ENCODE measurements at places on chromosomes 5 and 9.

DNA sequence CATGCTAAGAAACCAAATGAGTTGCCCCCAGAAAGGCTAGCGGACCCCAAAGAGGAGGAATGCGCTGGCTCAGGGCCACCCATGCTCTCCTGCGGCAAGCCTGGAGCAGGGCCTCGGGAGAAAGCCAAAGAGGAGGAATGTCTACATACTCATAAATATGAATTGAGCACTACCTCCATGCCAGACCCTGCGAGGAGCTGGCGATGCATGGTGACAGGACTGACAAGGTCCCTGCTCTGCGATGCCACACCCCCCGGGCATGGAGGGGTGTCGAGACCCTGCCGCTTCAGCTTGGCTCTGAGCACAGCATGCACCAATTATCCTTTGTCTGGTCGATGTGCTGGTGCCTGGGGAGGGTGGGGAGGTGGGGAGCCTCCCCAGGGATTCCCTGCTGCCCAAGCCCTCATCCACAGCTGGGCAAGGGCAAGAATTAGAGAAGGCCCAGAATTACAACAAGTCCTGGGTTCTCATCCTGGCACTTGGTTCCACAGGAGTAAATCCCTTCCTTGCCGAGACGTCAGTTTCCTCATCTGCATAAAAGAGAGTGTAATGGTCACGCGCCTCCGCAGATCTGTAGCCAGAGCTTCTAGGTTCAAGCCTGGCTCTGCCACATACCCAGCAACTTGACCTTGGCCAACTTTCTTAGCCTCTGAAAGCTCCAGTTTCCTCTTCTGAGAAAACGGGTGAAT, 74.4 kb downstream of the FAM114A2 start:
- no peak for DNase-seq

DNA sequence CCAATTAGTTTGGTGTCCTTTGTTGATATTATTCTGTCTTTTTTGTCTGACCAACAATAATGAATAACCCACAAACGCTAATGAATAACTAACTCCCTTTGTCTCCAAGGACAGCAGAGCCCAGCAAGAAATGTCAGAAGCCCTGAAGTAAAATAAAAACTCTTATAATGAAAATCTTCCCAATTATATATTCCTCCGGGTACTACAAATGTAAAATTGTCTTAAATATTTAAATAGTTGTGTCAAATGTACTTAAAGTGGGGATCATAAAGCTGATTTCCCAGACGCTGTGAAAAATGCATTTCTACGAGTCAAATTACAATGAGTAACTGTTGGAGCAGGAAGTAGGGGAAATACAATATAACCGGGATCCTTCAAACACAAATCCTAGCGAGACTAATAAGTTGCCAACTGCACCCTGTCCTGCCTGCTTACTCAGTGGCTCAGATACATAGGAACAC, 22.3 kb downstream of the GLIS3 start:
- no peak for DNase-seq

GRCh38 chr9:530681-531080, 310.8 kb upstream of the DMRT1 start:
- DNase-seq = no peak

GRCh38 chr9:92159058-92159457, 43.8 kb upstream of the SPTLC1 start:
- DNase-seq = no peak

DNA sequence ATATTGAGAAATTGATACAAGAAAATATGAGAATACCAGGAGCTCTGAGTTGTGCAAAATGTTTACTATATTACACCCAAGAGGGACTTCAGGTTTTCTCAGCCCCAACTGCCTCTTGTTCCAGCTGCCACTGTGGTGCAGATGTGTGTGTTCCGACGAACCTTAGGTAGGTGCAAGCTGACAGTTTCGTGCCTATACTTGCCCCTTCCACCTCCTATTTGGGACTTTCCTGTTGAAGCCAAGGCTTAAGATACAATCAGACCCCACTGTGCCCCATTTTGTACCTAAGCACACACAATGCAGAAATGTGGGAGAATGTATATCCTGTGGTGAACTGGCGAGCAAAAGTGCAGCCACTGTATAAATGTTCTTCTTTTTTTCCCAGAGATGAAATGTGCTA, 80.2 kb downstream of the LURAP1L start:
- DNase-seq = no peak

DNA sequence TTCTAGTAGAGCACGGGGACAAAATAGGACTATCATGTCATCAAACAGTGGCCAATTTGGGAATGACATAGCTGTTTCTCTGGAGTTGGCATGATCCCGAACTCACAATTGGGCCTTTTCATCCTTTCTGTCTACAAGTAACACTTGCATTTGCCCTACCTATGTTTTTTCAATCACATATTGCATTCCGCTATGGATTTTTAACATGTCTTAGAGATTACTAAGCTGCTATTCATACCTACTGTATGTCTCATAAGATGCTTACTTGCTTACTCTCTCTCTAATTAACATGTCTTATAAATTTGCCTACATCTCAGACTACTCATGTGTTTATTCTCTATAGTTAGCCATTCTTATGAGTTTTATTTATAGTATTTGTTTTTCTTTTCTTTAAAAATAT, 341.2 kb upstream of the CTNND2 start:
- no peak for DNase-seq

DNA sequence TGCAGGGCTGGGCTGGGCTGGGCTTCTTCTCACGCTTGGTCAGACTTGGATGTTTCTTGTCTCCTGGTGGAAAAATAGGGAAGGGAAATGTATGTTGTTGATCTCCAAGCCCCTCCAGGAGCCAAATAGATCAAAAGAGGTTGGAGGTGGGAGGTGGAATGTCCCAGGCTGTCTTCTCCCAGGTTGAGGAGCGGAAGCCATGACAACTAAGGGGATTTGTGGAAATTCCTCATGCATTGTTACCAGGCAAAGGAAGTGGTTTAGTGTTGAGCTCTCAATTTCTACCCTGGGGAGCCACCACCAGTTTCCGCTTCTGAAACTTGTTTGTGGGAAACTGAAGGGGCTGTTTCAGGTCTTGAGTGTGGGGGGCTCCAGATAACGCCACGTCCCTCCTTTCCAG, 79.0 kb downstream of the SPRY4 start:
- DNase-seq = no peak

DNA sequence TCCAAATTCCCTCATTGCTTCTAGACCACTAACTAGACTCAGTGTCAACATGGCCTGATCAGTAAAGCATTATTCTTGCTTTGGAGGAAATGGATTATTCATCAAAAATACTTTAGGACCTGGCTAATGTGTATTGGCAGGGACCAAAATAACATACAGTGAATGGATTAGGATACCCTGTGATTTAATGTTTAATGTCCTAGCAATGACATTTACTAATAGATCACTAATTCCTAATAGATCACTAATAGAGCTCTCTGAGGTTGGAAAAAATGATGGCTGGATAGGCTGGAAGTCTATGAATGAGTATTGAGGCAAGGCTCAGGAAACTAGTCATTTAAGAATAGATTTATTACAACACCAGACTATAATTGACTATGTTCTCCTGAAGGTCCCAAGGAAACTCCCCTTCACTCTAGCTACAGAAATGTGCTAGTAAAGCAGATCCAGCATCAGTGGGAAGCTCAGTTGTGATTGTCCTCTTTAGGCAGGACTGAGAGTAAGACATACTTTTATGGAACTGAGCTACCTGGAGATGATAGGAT, 46.1 kb upstream of the CHSY3 start:
- no peak for DNase-seq

GRCh38 chr5:81756016-81756415, 5.1 kb upstream of the SSBP2 start:
- no peak for DNase-seq

DNA sequence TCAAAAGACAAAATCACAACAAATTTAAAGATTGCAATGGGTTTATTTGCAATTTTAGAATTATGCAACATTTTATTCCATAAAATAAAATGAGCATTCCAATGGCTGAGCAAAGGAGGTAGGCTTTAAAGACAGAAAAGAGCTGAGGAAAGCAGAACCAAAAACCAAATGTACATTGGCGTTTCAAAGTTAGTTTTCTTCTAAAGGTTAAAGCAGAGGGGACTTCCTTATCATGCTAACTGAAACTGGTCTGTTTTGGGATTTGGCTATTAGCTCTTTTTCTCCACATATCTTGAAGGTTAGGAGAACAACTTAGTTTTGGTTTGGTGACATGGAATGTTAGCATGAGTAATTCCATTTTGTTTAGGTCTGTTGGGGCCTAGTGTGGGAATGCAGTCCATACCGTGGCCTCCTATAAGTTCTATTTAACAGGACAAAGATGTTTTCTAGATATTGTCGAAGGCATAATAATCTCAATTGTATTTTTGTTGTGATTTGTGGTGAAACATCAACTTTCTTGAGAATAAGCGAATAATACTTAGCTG, 20.3 kb downstream of the DCP2 start:
- DNase-seq = no peak

DNA sequence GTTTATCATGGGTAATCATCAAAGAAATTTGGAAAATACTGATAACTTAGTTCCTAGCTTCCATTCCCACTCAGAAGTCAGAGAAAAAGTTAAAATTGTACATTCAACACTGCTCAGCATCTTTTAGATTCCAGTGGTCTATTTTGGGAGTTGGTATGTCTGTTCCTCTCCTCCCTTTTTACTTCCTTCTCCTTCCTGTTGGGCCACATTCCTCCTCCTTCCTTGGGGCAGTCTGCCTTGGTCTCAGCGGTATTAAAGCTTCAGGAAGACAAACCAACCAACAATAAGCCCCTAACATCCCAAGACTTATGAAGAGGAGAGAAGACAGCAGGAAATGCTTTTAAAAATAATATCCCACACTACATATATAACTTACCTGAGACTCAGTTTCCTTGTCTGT, 49.9 kb upstream of the SSBP2 start:
- DNase-seq = no peak

DNA sequence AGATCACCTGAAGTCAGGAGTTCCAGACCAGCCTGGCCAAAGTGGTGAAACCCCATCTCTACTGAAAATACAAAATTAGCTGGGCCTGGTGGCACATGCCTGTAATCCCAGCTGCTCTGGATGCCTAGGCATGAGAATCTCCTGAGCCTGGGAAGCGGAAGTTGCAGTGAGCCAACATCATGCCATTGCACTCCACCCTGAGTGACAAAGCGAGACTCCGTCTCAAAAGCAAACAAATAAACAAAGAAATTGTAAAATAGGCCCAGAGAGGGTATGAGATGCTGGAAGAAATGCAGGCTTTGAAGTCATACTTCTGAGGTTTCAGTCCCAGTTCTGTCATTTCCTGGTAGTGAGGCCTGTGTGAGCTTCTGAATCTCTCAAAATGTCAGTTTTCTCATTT, 5.3 kb upstream of the ARHGEF37 start:
- no peak for DNase-seq

GRCh38 chr9:17744786-17745185, 165.9 kb downstream of the SH3GL2 start:
- no peak for DNase-seq

GRCh38 chr9:93087971-93088655, 7.9 kb upstream of the CARD19 start:
- no peak for DNase-seq

- no peak for DNase-seq
These were observed 202.1 kb downstream of the DEPDC1B start for GRCh38 chr5:60497706-60498500.

DNA sequence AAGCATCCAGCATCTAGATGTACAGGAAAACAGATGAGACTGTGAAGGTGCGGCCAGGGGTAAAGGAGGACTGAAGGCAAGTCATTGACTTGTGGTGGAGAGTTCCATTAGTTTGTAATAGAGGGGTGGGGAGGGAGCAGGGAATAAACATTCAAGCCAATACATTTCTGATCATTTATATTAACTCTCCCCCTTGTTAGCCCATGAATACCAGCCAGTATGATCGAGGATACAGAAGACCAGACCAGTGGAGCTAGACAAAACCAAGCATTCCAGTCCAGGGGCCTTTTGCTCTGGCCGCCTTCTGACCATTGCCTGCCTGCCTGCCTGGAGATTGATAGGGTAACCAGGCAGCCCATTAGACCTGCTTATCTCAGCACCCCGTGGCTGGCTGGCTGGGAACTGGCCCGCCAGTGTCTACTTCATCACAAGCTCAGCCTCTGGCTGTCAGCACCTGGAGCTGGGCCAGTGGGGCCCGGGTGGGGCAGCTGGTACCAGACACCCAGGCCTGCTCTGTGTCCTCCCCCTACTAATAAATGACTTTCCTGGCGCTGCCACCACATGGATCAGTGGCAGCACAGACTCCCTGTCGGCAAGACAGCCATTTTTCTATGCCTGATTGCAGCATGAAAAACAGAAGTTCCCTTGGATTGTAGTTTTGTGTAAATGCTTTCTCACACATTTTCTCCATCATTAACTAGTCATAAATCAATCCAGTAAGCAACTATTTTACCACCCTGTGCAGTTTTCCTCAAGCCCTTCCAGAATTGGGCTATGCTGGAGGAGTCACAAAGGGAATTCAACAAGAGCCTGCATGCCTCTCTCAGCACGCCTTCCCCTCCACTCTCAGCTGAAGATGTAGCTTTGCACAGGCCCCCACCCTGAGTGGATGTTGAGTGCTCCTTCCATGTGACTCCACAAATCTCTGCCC, 181.3 kb downstream of the SNCAIP start:
- DNase-seq = no peak

GRCh38 chr5:71576241-71576640, 10.9 kb upstream of the MCCC2 start:
- no peak for DNase-seq

DNA sequence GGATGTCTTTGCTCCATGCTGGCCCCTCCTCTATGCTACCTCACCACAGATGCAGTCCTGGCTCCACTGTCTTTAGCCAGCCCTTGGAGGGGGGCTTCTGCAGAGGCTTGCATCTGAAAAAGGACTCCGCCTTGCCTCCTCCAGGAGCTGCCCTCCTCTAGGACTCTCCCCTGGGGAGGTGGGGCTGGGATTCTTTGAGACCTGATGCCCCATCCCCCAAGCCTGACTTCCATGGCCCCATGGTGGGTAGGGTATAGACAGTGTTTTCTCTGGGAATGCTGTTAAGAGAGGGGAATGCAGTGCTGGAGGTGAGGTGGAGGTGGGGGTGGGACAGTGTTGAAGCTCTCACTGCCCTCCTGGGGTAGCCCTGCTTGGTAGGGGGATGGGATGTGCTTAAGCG, 14.3 kb downstream of the JADE2 start:
- no peak for DNase-seq

DNA sequence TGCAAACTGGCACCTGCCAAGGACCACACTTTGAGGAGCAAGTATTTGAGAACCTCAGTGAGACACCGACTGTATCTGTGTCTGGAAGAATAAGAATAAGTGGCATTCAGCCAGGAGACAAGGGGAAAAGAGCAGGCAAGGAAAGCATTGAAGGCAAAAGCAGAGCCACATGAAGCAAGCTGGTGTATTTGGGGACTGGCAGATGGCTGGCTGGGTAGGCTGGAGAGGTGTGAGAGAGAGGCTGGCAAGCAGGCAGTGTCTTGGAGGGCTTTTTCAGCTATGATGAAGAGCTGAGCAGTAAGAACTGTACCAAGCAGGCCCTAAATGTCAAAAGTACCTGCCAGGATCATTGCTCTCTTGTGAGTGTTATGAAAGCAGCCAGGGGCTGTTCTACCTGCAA, 14.1 kb upstream of the C5orf58 start:
- DNase-seq = no peak

GRCh38 chr9:89605465-89606048, 745 bp downstream of the GADD45G start:
- no peak for DNase-seq

GRCh38 chr5:79200573-79201183, 35.3 kb upstream of the JMY start:
- no peak for DNase-seq

- DNase-seq = no peak
These were observed 26.0 kb downstream of the BDP1 start for GRCh38 chr5:71481441-71481840.

Data from activated CD8-positive, alpha-beta memory T cell treated with anti-CD3 and anti-CD28 coated beads for 1 hour (primary cell).